ENCODE measurements at places on chromosomes 7 and 10.

GRCh38 chr10:69650589-69651261, 20.7 kb downstream of the FAM241B start:
- DNase-seq: no peak
- H3K27me3 ChIP-seq: no peaks in the 10 kb centered on the region
- no peaks in the 10 kb centered on the region for H3K36me3 ChIP-seq
- H3K27ac ChIP-seq: no peak overlapping the region
- no peak overlapping the region for H3K4me3 ChIP-seq
- H3K4me1 ChIP-seq: peaks cover 11% of the 10 kb centered on the region

DNA sequence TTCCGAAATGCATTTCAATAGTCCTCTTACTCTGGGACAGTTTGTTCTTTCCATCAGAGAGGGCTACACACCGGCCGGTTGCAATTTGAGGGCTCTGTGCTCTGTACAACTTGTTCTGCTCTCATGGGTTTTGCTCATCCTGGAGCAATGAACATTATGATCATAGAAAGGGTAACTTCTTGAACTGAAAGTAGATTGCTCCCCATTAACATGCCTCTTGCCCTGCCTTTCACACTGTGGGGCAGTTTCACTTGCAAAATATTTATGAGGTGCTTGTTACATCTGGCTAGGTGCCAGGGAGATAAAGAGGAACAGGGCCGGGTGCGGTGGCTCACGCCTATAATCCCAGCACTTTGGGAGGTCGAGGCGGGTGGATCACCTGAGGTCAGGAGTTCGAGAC, 97.3 kb upstream of the MPP7 start:
- no peak overlapping the region for H3K4me3 ChIP-seq
- no peak overlapping the region for H3K27ac ChIP-seq
- no peak for DNase-seq
- H3K36me3 ChIP-seq: no peaks in the 10 kb centered on the region
- H3K4me1 ChIP-seq: no peaks in the 10 kb centered on the region

GRCh38 chr7:42194238-42194637, 42.8 kb downstream of the GLI3 start:
- no peaks in the 10 kb centered on the region for H3K36me3 ChIP-seq
- DNase-seq: no peak
- H3K27ac ChIP-seq: no peak overlapping the region
- no peaks in the 10 kb centered on the region for H3K4me1 ChIP-seq

- H3K36me3 ChIP-seq: no peaks in the 10 kb centered on the region
- no peaks in the 10 kb centered on the region for H3K27me3 ChIP-seq
- H3K4me3 ChIP-seq: no peak overlapping the region
- no peaks in the 10 kb centered on the region for H3K4me1 ChIP-seq
Observed at GRCh38 chr7:40923626-40924025, 779.3 kb downstream of the INHBA start.

DNA sequence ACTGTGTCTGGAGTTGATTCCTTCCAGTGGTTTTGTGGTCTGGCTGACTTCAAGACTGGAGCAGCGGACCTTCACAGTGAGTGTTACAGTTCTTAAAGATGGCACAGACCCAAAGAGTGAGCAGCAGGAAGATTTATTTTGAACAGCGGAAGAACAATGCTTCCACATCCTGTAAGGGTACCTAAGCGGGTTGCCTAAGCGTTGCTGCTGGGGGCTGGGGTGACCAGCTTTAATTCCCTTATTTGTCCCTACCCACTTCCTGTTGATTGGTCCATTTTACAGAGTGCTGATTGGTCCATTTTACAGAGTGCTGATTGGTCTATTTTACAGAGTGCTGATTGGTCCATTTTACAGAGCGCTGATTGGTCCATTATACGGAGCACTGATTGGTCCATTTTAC, 13.2 kb downstream of the AKR1B15 start:
- no peak for DNase-seq
- H3K36me3 ChIP-seq: no peaks in the 10 kb centered on the region
- no peaks in the 10 kb centered on the region for H3K27me3 ChIP-seq
- H3K4me1 ChIP-seq: no peaks in the 10 kb centered on the region
- no peak overlapping the region for H3K4me3 ChIP-seq

GRCh38 chr10:1498746-1499358, 238.5 kb downstream of the ADARB2 start:
- no peaks in the 10 kb centered on the region for H3K27me3 ChIP-seq
- H3K4me3 ChIP-seq: no peak overlapping the region
- no peak overlapping the region for H3K27ac ChIP-seq
- no peak for DNase-seq
- no peaks in the 10 kb centered on the region for H3K36me3 ChIP-seq

DNA sequence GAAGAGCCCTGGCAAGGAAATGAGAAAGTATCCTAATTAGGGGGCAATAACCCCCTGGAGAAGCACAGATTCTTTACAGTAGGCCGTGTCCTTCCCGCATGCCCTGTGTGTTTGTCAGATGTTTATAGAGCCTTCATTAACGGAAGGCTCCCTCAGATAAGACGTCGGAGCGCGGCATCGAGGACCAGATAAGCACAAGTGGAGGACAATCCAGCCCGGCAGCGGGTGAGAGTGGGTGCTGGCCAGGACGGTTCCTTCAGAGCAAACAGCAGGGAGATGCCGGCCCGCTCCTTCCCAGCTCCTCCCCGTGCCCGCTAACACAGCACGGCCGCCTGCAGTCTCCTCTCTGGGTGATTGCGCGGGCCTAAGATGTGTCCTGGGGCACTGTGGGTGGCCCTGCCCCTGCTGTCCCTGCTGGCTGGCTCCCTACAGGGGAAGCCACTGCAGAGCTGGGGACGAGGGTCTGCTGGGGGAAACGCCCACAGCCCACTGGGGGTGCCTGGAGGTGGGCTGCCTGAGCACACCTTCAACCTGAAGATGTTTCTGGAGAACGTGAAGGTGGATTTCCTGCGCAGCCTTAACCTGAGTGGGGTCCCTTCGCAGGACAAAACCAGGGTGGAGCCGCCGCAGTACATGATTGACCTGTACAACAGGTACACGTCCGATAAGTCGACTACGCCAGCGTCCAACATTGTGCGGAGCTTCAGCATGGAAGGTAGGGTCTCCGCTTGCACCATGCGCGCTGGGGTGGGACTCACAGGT, at the start of gene GDF2:
Gene GDF2 (plus strand): TSS at position 155 of the 762 bp plus-strand sequence. CDS start 215 bp downstream, at position 370.
- H3K4me3 ChIP-seq: no peak within 1 kb of the TSS
- no peak within 1 kb of the TSS for H3K27ac ChIP-seq
- no peaks in the 10 kb centered on the region for H3K27me3 ChIP-seq
- no peaks in the 10 kb centered on the region for H3K36me3 ChIP-seq
- DNase-seq: no peak
- no peaks in the 10 kb centered on the region for H3K4me1 ChIP-seq

DNA sequence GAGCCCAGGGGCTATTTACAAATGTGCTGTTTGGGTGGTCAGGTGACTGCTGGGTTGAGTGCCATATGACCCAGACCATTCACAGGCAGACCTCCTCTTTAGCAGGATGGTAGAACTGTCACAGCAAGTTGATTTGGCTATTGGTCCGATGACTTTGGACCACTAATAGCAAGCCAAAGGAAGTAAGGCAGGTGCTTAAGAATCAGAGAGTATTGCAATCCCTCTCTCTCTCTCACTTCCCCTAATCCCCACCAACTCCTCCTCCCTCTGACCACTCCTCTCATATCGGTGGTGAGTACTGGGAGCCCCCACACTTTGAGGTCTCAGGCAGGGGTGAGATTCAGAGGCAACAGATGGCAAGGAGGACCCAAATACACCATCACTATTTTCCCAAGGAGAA, 165.3 kb downstream of the TRIL start:
- H3K4me3 ChIP-seq: no peak overlapping the region
- H3K4me1 ChIP-seq: no peaks in the 10 kb centered on the region
- no peaks in the 10 kb centered on the region for H3K36me3 ChIP-seq
- H3K27ac ChIP-seq: no peak overlapping the region
- H3K27me3 ChIP-seq: no peaks in the 10 kb centered on the region
- DNase-seq: no peak
